AG04450 (cell line): ENCODE measurements at places on chromosomes 5 and 9.
A peak's percentile ranks its signal among the peaks of the same experiment; 100 is the strongest.

GRCh38 chr9:31556667-31557463 lies 827.6 kb upstream of the ACO1 start:
- no peak for DNase-seq

DNA sequence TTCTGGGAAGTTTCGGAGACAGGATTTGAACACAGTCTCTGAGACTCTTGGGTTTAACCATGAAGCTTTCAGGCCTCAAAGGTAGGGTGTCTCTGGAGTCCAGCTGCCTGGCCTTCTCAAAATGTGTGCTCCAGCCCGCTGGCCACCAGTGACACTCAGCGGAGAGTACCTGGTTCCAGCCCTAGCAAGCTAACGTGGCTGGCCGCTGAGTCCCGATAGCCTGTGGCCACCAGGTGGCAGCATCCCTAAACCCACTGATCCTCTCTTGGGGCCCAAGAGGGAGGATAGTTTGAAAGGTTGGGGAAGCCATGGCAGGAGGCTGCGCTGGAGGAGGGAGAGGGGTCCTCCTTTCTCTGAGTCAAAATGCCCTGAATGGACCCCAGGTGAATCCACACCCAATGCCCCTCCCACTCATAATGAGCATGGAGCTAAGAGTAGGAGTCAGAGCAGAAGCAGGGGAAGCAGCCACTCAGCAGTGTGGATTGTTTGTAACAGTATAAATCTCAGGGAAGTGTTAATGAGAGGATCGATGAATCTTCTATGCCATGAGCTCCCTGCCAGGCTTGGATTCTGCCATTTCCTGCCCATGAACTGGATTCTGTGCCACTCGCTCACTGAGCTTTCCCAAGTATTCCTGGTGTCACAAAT lies 5.4 kb upstream of the TIFAB start:
- no peak for DNase-seq

DNA sequence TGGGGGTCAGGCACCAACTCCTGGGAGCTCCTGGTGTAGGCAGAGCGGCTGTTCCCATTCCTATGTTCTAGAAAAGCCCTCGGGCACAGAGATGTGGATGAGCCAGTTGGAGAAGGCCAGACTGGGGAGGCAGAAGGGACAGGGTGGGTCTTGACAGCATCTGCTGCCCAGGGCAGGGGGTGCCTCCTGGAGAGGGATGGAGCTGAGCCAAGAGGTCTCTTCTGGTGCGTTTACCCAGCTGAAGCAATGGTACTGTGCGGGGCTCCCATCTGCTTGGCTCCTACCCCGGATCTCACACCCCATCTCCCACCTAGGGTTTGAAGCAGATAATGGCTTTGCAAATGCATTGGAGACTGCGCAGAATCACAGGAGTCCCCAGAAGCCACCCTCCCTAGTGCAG lies 41.3 kb downstream of the SHB start:
- no peak for DNase-seq

DNA sequence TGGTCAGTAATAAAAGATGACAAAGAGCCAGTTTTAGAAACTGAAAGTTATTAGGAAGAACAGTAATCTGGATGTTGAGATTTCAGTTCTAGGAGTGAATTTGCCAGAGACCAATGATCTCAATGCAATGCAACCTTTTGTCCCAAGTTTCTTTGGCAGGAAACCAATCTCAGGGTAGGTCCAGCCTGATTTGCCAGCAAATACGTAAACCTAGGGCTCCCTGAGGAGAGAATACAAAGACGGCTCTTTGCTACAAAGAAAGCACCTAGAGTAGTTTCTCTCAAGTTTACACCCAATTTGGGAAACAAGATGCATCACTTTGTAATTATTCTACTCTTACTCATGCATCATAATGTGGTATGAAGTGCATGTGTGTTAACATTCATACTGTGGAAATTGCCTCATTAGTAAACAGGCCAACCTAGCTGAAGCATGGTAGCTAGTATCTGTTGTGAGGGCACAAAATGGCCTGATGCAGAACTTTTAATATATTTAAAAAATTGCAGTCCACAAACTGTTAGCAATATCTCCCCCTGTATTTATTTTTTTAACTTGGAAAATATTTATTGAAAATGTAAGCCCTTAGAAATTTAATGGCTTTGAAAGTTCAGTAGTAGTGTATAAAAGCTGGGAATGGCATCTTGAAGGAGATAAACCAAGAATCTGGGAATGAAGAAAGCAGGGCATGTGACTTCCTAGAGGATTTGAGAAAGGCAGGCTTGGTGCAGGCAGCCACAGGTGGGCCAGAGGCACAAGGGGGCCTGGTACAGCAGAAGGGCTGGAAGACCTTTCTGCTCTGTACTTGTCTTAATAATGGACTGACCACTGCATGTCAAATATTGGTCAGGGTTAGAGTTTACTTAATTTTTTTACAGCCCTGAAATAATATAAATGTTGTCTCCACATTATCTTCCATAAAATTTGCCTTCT lies 59.5 kb downstream of the MAST4 start:
- no peak for DNase-seq

GRCh38 chr5:158166424-158166823 lies 307.5 kb upstream of the CLINT1 start:
- DNase-seq: no peak

- DNase-seq: no peak
Observed at GRCh38 chr5:133291524-133291923, 239.7 kb downstream of the HSPA4 start.

DNA sequence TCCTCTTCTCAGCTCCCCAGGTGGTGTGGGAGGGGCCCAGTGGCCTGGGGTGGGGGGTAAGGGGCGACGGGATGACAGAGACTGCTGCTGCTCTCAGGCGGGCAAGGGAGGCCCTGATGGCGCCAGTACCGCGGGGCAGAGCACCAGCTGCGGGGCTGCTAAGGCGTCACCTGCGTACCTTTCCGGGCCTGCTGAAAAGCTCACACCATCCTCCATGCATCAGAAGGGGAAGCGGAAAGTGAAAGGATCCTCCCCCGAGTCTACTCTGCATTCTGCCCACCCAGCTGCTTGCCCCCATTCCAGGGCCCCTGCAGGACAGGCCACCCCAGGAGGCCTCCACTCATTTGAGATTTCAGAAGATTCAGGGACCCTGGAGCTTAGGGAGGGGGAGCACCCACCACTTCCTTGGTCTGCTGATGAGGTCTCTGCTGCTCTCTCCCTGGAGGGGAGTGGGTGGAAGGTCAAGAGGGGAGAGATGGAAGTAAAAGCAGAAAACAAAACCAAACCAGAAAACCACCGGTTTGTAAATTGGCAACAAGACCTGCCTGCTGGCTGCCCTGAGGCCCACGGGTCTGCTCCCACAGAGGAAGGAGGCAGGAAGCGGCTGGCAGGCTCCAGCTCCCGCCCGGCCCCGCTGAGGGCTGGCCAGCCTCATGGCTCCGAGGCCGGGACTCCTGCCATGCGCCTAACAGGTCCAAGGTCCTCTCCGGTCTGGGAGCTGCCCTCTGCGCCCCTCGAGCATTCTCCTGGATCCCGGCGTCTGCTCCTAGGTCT lies 33.6 kb downstream of the PRRT1B start:
- DNase-seq: no peak

DNA sequence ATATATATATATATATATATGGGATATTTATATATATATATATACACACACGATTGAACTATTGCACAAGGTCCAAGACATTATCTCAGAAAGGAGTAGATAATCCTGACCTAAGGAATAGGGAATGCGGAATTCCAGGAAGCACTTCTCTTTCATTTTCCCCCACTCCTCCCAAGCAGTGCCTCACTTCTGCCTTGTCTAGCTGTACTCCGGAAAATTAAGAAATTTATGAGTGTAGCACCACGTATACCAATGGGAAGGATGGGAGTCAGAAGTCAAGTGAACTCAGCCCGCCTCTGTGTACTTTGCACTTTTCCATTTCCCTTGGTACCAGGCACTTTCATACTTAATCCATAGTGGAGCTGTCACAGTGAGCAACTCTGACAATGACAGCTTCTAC lies 10.9 kb downstream of the SLC36A1 start:
- DNase-seq: no peak

DNA sequence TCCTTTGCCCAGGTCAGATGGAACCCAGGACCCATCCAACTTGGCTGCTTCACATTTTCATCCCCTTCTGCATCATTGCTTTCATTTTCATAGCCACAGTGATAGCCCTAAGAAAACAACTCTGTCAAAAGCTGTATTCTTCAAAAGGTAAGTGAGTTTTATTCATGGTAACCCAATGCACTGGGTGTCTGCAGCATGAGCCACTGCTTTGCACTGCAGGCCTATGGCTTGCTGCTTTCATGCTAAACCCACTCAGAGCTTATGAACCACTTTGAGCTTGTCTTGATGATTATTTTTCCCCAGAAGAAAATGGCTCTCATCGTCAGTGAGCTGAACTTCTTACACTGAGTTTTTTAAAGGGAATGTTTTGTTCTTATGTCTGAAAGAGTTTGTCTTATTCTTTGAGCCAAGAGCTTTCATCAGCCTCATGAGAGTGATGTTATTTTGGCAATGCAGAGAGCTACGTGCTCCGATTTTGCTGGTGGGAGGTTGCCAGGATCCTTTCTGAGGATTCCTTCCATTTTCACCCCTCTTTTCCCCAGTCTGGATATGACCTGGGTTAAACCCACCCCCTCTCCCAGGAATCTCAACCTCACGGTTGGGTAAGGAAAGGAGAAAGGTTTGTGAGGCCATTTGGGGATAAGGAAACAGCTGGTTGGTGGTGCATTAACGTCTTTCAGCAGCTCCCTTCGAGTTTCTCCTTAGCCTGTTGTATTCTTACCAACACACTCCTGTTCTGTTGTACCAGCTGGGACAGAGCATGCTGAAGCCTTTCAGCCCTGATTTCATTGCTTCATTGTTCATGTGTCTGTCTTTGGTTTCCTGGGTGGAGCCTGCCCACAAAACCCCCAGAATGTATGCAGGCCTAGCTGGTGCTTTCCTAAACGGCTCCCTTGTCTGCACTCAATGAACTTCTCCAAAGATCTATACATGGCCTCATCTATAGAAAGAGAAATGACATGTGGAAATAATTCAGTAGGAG lies 47.6 kb downstream of the PDCD1LG2 start:
- DNase-seq: no peak

DNA sequence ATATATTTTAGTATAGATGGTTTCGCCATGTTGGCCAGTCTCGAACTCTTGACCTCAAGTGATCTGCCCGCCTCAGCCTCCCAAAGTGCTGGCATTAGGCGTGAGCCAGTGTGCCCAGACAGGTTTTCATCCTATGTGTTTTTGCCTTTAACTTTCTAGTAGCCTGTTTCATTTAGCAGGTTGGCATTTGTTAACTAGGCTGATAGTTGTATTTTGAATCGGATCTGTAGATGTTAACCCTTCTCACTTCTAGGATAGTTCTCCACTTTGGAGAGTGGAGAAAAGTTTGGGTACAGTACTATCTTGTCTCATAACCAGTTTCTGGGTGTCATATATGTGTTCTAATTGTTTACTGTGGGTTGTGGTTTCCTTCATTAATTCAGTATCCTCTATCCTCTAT lies 7.3 kb upstream of the FGF18 start:
- DNase-seq: no peak

- peak; percentile 10 for DNase-seq
Observed at GRCh38 chr9:131776473-131776872, 36.6 kb upstream of the RAPGEF1 start.

- no peak for DNase-seq
Observed at GRCh38 chr5:669842-670395, 23.2 kb downstream of the TPPP start.

- DNase-seq: no peak
Observed at GRCh38 chr9:69494763-69495162, 169.7 kb downstream of the ENTREP1 start.

GRCh38 chr5:91384671-91385430 lies 1.7 kb upstream of the ARRDC3 start:
- peak; percentile 67 for DNase-seq

DNA sequence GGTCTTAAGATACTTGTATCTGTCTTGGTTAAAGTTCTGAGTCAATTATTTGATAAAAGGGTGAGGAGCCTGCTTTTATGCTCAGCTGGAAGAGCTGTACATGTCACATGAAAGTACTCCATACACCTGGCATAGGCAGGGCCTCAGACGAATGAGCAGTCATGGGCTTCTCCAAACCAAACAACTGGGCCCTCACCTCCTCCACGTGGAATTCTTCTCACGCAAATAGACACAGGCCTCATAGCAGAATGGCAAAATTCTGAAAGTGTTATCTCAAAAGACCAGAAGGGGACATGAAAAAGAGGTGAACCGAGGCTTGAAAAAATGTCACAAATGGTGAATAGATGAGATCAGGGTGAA lies 48.6 kb downstream of the FAM240B start:
- DNase-seq: no peak

DNA sequence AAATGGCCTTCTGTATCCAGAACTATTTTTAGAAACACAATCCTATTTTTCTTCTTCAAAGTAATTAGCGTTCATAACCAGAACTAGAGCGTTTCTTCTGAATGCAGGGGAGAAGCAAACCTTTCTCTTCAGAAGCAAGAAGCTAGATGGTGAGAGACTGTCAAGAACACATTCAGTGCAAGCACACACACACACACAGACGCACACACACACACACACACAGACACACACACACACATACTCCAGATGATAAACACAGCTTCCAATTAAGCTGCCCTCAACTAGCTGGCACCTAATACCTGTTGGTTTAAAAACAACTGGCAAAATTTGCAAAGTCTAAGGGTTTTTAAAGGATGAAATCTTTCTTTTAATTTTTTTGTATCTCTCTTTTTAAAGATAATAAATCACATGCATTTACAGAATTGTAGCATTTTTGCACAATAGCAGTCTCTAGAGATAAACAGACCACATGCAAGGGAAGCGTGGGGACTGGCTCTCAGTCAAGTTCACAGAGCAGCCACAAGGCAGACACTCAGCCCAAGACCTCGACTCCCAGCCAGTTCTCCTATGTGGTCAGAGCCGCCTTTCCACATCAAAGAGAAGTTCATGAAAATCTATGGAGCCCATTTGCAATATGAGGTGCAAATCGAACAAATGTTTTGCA lies 138.5 kb downstream of the TTLL11 start:
- peak; percentile 32 for DNase-seq

DNA sequence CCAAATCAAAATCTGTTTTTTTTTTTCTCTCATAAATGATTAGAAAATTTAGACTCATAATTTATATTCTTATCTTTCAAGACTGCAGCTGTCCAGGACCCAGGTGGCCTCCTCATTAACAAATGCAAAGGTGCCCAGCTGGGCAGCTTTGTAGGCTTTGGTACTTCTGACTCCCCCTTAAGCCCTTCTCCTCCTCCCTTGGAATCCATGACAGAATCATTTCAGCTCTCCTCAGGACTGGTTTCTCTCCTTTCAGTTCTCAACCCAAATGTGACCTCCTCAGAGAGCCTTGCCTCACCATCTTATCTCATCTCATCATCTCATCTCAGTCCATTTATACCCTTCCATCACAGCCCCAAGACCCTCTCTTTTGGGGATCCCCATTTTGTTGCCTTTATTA lies 221.7 kb downstream of the KIAA0825 start:
- DNase-seq: no peak

GRCh38 chr9:100455470-100455869 lies 17.5 kb upstream of the TMEFF1 start:
- DNase-seq: no peak

DNA sequence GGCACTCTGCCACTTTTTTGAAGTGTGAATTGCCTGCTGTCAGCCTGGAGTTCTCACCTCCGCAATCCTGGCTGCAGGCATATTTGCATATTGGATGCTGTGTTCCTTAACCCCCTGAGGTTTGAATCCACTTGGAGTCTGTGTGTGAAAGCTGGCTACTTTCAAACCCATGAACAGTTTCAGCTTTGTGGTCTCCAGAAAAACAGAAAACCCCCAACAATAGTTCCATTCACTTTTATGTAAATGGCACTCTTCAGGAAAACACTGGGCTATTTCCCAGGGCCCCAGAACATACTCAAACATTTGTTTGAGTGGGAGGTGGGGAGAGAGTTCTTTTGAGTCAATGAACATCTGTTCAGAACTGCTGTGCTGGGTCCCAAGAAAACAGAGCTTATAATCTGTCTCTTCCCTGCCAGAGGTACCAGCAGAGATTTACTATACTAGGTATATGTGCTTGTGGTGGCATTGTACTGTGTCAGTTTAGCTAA lies 5.0 kb downstream of the NUDT2 start:
- no peak for DNase-seq
